ENCODE measurements at places on chromosomes 6 and 20.
A peak's percentile ranks its signal among the peaks of the same experiment; 100 is the strongest.

DNA sequence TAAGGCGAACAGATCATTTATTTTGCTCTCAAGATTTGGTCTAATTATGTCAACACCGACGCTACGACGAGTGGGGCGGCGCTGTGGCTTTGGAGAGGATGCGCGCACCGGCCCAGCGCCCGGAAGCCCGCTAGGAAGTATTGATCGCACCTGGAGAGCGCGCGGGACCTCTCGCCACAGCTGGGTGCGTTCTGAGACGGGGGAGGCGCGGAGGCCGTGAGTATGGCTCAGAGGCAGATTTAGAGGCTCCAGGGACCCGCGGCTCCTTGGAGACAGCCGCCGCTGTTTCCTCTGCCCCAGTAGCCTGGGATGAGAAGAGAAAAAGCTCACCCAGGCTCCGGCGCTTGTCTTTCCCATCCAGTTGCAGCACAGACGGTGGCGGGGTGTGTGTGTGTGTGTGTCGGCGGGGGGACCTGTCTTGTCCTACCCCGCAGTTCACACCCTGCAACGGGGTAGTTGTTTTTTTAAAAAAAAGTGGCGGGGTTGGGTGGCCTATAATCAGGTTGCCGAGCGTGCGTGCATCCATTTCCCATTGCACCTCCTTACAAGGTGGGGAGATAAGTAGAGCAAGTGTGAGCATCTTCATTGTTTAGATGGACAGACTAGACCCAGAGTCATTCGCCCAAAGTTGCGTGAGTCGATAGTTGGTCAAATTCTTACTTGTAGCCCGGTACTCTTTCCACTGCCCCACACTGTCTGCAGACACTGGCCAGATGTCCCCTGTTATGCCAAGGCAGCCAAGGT lies 11.2 kb downstream of the TFAP2D start:
- DNase-seq = no peak

- DNase-seq = no peak
These were observed 13.3 kb upstream of the IL20RA start for GRCh38 chr6:137058037-137058436.

- DNase-seq = no peak
These were observed 72.0 kb downstream of the BLOC1S5 start for GRCh38 chr6:7992002-7992815.

DNA sequence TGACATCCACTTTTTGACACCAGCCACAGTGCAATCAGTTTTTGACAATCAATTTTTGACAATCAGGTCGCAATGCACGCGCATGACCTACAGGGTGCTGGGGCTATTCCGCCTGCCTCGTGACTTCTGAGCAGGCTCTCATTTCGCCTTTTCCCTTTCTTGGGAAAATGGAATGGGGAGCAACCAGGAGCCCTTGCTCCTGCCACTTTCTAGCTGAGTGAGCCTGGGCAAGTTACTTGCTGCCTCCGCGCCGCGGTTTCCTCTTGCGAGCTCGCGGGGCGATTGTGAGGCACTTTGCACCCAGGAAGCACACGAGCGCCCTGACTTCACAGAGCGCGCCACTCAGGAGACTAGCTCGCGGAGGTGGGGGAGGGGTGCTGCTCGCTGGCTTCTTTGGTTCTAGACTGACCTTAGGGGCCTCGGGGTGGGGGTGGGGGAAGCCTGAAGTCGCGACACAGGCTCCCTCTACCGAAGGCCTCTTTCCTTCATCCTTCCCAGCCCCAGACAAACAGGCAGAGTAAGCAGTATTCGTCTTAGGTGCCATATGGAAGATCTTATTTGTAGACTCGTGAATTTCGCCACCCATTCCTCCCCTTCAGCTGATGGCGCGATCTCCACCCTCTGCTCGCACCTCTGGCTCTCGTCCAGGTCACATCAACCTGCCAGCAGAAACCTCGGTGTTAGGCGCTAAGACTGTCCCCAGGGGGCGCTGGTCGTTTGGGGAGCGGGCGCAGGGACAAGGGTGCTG lies 4.6 kb downstream of the TP53TG5 start:
- peak; percentile 84 for DNase-seq

- DNase-seq = no peak
These were observed 355.3 kb downstream of the RNF144B start for GRCh38 chr6:18742406-18742805.

GRCh38 chr6:72624557-72625160 lies 2.8 kb downstream of the KCNQ5 start:
- DNase-seq = no peak

DNA sequence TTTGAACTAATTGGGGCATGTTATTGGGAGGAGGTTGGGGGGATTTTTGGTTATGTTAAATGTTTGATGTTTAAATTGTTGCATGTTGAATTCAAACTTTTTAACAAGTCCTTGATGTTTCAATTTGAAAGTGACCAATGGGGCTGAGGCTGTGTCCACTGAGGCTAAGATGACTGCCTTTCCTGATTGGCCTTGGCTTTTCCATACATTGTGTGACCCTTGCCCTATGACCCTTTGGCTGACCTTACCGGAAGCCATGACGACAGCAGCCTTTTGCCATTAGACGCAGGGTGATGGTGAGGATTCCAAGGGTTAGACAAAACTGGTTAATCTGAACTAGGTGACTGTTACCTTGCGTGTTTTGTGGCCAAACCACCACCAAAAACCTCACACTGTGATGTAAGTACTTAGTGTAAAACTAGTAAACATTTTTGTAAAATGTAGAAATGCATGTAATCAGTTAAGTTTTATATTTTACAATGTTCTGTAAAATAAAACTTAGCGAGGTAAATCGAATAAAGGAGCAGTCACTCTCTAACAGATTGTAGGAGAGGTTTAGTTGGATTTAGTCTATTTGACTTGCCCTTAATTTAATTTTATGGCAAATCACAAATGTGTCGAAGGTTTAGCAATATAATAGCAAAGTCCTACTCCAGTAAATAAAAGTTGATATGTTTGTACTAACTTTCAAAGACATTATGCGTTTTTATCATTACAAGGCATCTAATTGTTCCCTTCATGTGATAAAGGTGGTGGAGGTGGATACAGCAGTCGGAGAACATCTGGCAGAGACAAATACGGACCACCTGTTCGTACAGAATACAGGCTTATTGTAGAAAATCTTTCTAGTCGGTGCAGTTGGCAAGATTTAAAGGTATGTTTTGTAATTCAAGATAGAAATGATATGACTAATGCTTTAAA lies 1.6 kb downstream of the SRSF6 start:
- peak; percentile 11 for DNase-seq

GRCh38 chr6:138945354-138945753 lies 42.7 kb downstream of the REPS1 start:
- no peak for DNase-seq

- DNase-seq = no peak
These were observed 181.1 kb upstream of the SUPT3H start for GRCh38 chr6:45558858-45559257.

GRCh38 chr6:71088166-71088565 lies 131.3 kb upstream of the B3GAT2 start:
- no peak for DNase-seq

GRCh38 chr6:23728707-23729106 lies 397.3 kb upstream of the NRSN1 start:
- DNase-seq = no peak

DNA sequence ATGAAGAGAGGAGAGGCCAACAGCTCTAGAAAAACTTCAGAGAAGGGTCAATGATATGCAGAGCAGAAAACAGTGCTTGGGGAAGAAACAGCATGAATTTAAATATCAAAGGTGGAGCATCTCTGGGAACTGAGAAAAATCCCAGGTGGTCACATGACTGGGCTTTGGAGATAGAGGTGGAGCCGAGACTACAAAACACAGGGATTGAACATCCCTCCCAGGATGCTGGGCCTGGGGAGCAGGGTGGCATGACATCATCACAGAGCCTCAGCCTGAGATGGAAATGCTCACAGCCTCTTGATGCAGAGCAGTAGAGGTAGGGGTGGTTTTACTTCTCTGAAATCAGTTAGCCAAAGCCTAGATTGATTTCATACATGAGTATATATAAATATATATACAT lies 529.5 kb downstream of the PRKN start:
- DNase-seq = no peak

- DNase-seq = no peak
These were observed 972.0 kb upstream of the CITED2 start for GRCh38 chr6:140346428-140346827.

DNA sequence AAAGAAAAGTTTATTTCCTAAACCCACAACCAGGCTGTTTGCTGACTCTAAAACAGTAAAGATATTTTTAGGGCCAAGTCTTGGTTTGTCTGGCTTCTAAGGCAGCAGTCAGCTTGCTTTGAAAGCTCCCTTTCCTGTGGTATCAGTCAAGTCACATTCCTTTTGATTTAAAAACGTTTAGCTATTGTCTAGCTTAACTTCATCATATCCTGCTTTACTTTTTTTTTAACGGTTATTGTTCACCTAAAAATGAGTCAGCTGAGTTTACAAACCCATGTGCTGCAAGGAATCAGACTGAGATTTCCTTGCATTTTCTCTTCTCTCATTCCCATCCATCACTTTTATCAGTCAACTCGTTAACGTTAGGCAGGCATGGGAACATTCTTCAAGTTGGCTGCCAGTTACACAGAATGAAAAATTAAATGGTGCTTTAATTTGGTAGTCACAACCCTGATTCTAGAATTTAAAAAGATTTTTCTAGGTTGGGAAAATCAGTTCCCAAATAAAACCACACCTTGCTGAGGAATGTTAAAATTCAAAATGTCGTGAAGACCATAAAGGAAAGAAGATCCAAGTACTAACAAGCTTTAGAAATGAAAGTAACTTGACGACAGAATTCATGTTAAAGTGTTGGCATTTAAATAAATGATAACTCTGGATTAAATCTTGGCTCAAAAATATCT lies 45.9 kb downstream of the ELOVL5 start:
- DNase-seq = no peak

DNA sequence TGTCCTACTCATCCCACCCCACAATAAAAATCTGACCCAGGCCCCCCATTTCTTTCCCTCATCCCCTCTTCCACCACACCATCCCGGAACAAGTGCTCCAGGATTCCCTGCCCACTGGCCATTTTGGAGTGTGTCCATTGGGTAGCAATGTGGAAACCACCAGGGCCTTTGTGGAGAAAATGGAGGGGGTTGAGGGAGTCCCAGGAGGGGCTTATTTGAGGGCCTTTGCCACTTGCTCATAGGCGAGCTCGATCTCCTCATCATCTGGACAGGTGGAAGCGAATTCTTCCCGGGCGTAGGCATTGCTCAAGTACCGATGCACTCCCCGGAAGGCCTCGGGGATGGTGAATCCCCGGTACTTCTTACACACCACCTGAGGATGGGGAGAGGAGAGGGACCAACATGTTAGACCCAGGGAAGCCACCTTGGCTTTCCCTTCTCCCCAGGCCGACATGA lies 1.6 kb upstream of the DDAH2 start:
- DNase-seq = no peak

DNA sequence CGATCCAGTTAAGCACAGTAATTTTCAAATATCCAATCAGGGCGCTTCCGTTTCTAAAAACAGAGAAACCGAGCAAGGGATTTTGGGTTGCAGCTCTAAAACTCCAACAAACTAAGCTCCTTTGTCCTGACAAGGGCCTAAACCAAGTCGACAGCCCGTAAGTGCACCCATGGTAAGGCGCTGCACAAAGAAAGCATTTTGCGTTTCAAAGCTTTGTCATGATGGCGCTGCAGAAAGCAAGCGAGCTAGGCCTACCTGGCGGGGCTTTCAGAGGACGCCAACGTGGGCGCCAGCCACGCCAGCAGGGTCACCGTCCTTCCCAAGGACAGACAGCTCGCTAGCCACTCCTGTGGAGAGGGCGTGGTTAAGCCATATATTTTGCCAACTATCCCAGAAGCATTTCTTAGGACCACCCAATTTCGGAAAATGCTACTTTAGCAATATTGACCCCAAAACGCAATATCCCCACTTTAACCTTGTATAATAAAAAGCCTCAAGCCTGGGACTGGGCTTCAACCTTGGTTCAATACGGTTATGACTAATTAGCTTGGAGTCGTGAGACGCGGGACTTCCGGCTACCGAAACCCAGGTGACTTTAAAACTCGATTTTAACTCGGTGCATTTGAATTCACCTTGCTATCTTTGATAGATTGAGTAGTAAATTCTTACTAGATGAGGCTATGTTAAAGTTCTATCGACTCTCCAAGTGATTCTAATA lies 53.8 kb downstream of the TRIM38 start:
- no peak for DNase-seq

GRCh38 chr20:39855799-39856198 lies 833.2 kb downstream of the MAFB start:
- DNase-seq = no peak

DNA sequence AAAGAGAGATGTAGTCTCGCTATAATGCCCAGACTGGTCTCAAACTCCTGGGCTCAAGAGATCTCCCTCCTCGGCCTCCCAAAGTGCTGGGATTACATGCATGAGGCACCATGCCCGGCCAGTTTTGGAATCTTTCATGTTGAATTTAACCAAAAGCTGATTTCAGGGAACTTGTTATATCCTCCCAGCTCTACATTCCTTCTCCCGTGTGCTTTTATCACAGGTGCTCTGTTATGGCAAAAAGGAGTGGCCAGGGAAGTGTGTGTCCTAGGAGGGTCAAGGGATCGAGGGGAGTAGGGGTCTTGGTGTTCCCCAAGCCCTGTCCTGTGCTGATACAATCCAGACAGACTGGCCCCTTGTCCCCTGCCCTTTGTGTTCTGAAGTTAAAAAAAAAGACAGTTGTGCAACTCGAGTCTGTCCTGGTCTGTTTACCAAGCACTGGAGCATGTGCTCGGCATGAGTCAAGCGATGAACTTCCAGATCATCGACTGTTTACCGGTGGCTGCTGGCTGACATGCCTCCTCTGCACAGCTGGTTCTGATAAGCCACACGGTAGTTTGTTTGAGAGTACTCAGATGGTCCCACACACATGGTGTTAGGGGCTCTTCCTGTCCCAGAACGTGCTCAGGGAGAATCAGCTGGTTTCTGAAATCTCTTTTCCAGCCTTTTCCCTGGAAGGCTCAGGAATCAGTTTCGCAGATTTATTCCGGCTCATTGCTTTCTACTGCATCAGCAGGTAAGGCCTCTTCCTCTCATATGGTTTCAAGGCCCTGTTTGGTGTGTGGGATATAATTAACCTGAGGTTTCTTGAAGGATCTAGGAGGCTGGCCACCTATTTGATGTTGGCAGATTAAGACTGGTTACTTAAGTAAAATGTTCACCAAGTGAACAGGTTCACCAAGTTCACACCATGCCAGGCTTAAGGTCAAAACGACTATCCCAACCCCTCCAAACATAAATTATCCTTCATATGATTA lies 52.6 kb upstream of the NAA20 start:
- no peak for DNase-seq

GRCh38 chr6:37860226-37860839 lies 40.8 kb downstream of the ZFAND3 start:
- DNase-seq = no peak

- DNase-seq = no peak
These were observed 124.4 kb downstream of the PACRG start for GRCh38 chr6:162852192-162852591.

GRCh38 chr6:123014835-123015234 lies 18.8 kb downstream of the CLVS2 start:
- no peak for DNase-seq

DNA sequence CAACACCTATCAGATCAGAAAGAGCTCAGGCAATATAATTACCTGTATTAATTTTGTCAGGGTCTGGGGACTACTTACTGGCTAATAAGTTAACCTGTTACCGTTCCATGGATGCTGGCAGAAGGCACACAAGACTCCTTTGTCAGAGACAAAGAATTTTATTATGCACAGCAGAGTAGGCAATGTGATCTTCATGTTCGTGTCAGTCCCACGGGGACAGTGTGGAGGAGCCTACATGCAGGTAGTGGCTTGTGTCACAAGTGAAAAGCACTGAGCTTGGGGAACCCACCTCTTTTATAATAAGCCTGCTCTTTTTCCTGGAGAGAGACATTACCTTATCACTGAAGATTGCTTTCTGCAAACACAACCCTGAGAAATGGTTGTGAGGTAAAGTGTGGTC lies 96.9 kb downstream of the CD164 start:
- no peak for DNase-seq
